Renal pelvis (tissue), 12 donors: ENCODE measurements at places on chromosomes 2 and 18. TPM values are rescaled to one million over a fixed set of nuclear protein-coding genes. Genes with fewer than 3 reads are reported as not detected.

DNA sequence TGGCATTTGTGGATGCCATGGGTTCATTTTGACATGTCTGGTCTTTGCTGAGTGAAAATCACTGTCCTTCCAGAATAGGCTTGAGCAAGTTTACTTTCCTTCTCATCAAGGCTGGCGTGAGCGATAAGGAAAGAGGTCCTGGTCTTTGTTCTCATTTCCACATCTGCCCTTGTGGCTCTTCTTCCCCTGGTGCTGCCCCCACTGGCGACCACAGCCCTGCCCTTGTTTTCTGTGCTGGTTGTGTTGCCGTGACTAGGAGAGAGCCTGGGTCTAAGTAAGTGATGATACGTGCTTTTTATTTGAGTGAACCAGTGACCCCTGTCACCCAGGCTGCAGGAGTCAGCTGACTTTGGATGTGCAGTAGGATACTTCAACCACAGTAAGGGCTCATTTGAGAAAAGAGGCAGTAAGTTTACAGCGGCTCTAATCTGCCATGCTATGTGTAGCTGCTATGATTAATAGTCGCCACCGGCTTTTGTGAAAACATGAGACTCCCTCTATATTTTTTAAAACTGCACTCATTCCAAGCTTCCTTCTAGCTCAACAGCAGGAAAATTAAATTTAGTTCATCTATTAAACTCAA lies 441.7 kb downstream of the RNF144A start:
- peak; percentile 10 for DNase-seq

DNA sequence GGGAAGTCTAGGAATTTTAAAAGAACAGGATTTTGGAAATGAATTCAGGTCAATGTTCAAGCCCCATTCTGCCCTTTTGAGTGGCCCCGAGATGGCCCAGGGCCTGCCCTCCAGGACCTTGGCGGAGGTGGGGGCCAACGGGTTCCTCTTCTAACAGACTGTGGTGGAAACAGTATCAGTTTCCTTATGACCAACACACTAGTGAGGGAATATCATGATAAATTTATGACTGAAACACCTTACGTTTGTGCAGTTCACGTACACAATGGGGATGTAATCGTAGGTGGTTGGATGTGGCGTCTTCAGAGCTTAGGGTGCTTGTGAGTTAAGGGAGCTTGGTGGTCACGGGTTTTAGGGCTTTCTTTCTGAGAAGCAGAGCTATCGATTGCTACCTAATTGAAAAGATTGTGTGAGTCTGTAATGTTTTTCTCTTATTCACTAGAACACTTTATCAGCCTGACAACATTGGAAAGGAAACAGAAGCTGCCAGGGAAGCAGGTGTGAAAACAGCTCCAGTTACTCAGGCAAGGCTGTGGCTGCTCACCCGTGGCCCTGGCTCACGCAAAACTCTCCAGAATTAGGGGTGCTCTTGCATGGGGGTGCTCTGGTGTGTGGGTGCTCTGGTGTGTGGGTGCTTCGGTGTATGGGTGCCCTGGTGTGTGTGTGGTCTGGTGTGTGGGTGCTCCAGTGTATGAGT lies 165.3 kb downstream of the SNTG2 start:
- DNase-seq: peak; percentile 37

Gene LIPG
- polyA plus RNA-seq: 69.5 TPM

- DNase-seq: no peak
Observed at GRCh38 chr2:1676913-1677820, 67.1 kb downstream of the PXDN start.

DNA sequence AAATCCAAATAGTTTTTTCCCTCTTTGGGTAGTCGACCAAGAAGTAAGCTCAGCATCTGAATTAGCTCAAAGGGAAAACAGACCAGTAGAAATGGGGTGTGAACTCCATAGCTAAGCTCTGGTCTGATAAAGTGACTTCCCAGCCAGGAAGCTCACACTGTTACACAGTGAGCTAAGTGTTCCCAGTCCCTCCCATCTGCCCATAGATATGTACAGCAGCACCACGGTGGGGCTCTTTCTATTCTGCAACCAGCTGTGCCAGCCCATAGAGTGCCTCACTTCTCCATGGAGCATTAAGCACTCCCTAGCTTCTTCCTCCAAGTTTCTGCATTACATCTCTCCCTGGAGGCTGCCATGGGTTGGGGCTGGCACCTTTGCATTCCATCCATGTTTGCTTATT lies 27.6 kb upstream of the NEMP2 start:
- DNase-seq: no peak

- no peak for DNase-seq
Observed at GRCh38 chr2:2740238-2740775, 409.2 kb upstream of the MYT1L start.

DNA sequence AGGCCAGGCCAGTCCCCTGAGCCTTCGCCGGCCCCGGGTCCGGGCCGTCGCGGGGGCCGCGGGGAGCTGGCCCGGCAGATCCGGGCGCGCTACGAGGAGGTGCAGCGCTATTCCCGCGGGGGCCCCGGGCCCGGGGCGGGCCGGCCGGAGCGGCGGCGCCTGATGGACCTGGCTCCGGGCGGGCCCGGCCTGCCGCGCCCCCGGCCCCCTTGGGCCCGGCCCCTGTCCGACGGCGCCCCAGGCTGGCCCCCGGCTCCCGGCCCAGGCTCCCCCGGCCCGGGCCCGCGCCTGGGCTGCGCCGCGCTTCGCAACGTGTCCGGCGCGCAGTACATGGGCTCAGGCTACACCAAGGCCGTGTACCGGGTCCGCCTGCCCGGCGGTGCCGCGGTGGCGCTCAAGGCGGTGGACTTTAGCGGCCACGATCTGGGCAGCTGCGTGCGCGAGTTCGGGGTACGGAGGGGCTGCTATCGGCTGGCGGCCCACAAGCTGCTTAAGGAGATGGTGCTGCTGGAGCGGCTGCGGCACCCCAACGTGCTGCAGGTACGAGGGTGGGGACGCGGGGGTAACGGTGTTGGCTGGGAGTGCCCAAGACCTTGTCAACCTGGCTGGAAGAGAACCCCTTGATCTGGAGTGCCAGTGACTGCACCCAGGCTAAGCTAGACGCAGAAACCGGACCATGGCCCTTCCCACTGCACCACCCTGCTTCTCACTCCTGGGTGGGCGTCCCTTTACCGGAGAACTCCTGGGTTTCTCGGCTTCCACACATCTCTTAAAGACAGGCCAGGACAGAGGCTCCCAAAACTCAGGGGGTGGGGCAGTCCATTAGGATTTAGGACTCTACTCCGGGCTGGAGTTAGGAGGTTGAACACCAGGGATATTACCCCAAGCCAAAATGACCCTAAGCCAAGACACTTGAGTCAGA lies 739 bp downstream of the PKDCC start:
- no peak for DNase-seq

DNA sequence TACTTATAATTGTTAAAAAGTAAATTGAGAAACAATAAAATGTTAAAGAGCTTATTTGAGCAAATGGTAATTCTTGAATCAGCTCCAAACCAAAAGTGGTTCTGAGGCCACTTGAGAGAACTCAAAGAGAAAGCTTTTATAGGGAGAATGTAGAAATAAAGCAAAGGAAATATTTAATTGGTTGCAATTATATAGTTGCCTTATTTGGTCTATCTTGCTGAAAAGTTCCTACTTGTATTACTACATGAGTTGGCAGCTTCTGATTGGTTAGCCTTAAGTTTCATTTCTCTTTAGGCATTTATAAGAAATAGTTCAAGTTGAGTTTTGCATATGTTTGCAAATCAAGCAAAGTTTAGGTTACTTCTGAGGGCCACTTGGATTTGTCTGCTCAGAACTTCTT lies 38.1 kb downstream of the SCN2A start:
- no peak for DNase-seq

Gene C2orf15
- polyA plus RNA-seq: 10.0 TPM

DNA sequence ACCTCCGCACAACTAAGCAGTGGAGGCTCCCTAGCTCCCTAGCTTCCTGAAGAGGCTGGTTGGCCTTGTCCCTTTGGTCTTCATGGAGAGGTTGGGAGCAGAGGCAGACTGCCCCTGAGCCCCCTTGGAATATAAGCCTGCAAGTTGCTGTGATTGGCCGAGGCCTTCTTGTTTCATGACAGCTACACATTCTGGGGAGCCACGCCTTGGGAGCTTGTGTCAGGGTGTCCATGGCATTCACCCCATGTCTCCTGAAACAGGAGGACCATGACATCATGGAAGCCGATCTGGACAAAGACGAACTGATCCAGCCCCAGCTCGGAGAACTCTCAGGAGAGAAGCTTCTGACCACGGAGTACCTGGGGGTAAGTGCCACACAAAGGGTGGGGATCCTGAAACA lies 64.0 kb upstream of the B3GNT7 start:
- DNase-seq: no peak
